ENCODE measurements at places on chromosomes 4 and X.

DNA sequence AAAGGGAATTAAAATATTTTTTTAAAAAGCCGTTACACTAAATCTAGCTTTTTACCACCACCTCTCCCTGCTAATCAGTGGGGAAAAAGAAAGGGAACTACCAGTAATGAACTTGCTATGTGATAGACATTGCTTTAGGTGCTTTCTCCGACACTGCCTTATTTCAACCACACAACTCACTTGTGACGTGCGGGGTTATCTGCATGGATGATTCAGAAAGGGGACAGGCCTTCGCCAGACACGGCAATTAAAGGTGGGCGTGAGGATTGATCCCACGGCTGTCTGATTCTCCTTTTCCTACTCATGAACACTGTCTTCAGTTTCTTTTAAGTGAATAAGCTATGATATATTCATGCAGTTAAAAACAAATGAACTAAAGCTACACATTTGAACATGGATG lies 882 bp upstream of the CXCR3 start:
- DNase-seq, result no peak

DNA sequence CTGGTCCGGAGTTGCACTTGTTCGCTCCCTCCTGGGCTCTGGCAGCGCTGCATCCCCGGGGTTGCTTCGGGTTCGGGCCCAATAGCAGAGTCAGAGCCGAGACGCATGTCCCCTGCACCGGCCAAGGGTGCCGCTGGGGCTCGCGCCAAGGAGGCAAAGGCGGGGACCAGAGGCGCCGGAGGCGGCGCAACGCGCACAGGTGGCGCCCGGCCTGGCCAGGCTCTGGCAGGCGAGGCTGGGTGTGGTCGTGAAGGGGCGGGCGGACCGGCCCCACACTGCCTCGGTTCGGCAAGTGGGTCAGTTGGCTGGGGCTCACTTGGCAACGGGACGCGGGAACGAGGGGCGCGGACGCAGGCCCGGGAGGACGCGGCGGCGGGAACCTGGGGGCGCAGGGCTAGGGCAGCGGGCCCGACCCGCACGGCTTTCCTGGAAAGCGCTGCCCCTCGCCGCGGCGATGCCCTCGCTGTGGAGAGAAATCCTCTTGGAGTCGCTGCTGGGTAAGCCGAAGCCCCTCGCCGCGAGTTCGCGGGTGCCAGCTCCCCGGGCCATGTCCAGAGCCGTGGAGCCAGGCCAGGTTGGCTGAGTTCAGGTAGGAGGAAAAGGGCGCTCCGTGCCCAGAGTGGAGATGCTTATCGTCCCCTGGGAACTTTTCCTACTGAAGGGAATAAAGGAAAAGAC lies at the start of gene CWH43:
TSS of gene CWH43 (plus strand) at position 300 of the 678 bp plus-strand sequence. CDS start at position 455, 155 bp downstream.
- DNase-seq, result no peak

GRCh38 chr4:173685165-173685830 lies 155.3 kb upstream of the HAND2 start:
- no peak for DNase-seq

DNA sequence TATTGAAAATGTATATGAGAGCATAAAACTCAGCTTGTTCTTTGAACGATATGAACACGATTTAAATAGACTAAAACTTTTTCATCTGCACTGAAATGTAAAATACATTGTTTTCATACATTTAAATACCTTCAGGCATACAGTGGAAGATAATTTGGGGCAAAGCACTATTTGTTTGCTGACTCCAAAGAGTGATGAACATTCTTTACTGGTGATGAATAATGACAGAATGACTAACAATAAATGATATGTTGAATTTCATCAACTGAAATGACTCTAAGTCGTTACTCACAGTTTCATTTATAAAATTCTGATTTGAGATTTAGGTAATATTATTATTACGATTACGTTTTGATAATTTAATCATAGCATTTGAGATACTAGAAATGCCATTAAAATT lies 1160.1 kb downstream of the NLGN4X start:
- DNase-seq, result no peak

All from mucosa of gallbladder (tissue), 1 donor.